NCI-H1930 (cell line): ENCODE measurements at places on chromosomes 4 and X.

GRCh38 chrX:129019412-129019811 lies 503.9 kb downstream of the SMARCA1 start:
- no peak for DNase-seq

DNA sequence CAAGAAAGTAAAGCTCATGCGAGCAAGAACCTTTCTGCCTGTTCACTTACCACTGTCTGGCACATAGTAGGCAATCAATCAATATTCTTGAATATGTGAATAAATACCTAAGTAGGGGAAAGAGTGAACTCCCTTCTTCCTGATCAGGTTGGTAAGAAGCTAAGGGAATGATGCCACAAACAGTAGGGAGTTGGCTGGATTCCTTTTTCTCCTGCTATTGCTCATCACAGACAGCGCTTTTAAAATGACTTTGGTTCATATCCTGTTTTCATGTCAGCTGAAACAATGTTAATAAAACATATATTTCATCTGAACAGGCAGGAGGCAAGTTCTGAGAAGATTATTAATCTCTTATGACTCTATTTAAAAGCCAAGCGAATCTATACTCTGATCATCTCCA lies 99.2 kb downstream of the NSUN7 start:
- DNase-seq = no peak

GRCh38 chr4:145531223-145531622 lies 49.6 kb downstream of the SMAD1 start:
- DNase-seq = no peak

DNA sequence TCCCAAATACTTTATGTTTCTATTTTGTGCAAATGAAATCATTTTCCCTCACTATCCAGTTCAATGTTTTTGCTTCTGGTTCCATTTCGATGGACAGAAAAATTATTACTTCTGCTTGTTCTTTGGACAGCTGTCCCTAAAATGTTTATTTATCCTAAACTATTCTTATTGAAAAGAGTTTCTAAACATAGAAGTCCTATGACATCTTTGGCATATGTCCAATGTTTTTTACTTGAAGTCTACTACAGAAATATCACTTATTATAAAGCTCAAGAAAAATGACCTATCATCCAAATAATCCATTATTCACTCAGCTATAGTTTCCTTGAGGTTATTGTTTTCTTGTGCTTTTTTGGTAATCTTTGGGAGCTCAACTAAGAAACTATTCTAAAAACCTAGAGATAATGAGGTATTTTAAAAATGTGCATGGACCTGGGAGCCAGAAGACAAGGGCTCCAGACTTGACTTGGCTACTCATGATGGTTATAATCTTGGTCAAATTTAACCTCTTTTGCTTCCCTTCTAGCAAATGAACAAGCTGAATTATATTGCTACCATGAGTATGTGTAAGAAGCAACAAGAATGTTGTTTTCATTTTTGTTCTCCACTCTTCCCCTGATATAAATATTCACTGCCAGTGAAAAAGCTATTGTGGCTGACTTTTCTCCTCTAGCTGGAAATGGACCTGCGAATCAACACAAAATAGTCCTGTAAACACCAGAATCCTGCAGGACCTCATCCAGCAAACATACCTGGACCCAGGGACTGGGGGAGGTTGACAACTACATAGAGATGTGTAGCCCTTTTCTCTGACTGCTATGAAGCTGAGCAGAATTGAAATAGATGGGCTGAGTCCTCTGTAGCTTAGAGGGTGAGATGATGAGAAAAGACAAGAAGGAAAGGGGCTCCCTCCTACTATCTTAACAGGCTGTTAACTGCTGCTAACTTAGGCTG lies 137.4 kb downstream of the FRYL start:
- no peak for DNase-seq

DNA sequence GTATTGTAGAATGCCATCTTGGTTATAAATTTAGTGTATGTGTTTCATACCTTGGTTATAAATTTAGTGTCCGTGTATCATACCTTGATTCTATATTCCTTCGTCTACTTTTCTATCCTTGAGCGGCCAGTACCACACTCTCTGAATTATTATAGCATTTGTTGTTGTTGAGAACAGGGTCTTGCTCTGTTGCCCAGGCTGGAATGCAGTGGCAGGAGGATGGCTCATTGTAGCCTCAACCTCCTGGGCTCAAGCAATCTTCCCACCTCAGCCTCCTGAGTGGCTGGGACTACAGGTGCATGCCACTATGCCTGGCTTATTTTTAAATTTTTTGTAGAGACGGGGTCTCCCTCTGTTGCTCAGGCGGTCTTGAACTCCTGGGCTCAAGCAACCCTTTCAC lies 50.1 kb downstream of the FAM193A start:
- DNase-seq = no peak

- no peak for DNase-seq
Measured at GRCh38 chr4:184911310-184911709, 85.5 kb upstream of the ACSL1 start.

DNA sequence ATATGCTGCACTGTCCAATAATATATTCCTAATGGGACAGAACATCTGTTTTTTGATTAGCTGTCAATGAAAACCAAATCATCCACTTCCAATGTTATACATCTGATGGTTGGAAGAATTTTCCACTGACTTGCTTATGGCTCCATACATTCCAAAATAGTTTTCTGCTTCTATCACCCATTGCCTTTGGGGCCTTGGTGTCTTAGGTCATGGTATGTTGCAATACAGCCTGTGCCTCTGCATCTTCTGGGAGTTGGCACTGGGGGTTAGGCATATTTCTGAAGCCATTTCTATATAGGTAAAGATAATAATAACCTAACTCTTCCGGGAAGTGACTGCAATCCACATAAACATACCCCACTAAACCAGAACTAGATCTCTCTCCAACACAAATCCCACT lies 53.2 kb upstream of the NR3C2 start:
- DNase-seq = no peak

DNA sequence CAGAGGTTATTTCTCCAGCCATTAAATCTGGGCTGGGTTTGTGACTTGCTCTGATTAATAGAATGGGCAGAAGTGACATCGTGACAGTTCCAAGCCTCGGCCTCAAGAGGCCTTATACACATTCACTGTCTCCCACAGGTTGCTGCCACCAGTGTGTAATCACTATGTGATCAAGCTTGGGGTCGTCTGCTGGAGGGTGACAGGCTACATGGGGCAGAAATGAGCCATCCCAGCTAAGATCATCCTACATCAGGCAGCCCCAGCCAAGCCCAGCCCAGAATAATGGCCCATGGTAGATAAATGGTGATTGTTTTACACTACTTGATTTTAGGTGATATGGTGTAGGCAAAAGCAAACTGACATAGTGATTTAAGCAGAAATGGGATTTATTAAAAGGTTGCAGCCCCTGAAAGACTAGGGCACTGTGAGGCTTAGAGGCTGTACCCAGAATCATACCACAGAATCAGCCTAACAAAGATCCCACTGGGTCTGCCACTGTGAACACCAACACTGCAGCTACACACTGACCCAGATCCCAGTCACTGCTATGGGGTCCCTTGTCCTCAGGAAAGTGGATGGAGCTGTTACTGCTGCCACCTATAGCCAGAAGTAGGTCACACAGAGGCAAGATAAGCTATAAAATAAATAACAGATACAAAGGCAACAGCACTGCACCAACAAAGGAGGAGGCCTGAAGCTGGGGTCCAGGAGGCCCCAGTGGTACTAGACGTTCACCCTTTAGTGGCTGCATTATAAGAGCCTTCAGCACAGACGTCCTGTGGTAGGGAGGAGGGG lies 159.6 kb upstream of the RBPJ start:
- DNase-seq = no peak

GRCh38 chrX:135931644-135932487 lies 38.4 kb downstream of the SAGE1 start:
- DNase-seq = peak; percentile 16

- peak; percentile 59 for DNase-seq
Measured at GRCh38 chr4:83639849-83640493, 104.1 kb downstream of the GPAT3 start.

DNA sequence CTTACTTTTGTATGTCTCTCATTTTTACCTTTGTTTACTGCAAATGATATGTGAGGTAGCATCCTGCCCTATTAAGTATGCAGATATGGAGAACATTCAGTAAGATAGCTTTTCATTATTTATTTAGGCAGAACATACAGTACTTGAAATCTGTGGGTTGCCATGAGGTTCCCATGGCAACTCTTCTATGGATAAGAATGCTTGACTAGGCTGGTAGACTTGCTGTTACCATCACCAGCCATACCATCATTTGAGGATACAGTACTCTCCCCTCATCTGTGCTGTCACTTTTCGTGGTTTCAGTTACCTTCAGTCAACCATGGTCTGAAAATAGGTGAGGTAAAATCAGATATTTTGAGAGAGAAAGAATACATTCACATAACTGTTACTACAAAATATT lies 56.7 kb downstream of the NAF1 start:
- no peak for DNase-seq

DNA sequence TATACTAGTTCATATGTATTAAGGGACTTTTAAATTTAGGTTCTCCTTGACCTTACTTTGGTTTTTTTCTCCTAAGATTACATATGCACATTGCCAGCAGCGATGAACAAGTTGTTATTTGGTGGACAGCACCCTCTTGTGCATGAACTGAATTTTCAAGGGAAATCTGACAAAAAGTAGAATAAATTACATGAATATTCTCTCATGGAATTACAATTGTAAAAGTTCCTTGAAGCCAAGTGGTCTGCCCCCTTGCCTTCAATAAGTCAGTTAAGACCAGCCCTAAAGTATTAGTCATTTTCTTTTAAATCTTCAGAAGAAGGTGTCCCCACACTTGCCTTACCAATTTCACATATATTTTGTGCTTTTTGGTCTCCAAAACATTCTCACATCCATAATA lies 30.7 kb upstream of the SMARCA5 start:
- DNase-seq = no peak

GRCh38 chrX:135081693-135082404 lies 29.9 kb upstream of the RTL8A start:
- no peak for DNase-seq

DNA sequence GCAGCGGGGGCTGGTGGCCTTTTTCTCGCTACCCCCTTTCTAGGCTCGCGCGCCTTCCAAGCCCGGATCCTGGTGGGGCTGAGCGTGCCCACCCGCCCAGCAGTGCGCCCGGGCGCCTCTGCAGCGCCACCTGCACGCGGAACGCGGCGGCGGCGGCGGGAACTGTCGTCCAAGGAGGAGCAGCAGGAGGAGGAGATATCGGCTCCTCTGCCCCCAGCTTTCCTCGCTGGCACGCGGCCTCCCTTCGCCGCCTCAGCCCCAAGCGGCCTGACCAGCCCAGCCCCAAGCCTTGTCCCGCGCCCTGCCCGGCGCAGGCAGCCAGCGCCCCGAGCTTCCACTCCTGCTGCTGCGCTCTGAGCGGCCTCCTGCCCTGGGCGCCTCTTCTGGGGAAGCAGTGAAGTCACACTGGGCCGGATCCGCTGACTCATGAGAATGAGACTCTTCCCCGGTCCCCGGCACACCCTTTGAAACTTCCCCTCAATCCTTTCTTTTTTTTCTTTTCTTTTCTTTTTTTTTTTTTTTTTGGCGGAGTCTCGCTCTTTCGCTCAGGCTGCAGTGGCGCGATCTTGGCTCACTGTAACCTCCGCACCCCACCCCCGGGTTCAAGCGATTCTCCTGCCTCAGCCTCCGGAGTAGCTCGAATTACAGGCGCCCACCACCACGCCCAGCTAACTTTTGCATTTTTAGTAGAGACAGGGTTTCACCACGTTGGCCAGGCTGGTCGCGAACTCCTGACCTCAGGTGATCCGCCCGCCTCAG lies 10.6 kb upstream of the ELF4 start:
- DNase-seq = peak; percentile 34

DNA sequence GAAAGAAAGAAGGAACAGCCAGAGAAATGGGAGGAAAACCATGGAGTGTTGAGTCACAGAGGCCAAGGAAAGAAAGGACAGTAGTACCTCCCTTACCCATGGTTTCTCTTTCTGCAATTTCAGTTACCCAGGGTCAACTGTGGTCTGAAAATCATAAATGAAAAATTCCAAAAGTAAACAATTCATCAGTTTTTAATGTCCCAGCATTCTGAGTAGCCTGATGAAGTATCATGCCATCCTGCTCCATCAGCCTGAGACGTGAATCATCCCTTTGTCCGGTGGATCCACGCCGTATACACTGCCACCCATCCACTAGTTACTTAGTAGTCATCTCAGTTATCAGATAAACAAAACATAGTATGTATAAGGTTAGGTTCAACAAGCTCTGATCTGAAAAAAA lies 114.2 kb downstream of the COMMD8 start:
- no peak for DNase-seq

DNA sequence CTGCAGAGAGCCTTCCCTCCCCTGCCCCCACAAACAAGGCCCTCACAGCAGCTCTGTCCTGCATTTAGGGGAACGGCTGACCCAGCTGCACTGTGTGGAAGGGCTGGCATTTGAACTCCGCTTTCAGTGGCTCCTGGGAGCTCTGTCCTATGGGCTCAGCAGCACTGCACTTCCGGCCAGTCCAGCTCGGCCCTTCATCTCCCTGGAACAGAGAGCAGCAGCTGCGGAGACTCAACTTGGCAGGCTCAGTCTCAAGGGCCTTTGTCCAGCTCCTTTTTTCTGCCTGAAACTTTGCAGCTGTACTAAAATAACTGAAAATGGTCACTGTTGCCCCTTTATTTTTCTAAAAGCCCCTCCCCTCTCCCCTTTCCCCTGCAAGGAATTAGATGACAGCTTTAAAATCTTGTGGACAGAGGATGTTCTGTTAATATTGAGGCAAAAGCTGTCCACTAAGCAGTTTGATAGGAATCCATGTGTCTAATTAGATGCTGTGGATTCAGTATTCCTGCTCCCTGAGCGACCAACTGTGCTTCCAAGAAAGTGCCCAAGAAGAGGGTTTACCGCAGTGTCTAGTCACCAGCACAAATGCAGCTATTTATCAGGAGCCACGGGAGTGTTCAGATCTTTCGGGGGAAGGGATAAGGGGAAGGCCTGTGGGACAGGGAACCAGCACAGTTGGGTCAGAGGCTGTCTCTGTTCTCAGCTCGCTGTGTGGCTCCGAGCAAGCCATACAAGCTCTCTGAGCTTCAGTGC lies 133.1 kb downstream of the AFAP1 start:
- no peak for DNase-seq

DNA sequence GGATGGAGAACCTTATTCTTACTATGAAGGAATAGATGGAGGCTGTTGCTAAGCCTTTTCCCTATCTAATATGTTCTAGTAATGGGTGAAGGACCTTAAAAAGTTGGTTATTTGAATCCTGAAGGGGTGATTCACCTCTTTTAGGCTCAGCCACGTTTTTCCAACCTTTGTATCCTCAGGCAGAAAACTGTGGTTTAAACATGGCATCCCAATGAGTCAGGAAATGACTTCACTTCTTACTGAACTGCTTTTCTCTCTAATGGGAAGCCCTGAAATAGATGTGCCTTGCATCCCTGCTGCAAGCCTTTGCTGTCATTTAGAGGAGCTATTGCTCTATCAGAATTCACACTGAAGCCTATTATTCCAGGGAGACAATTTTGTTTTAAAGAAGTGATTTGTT lies 191.0 kb upstream of the ARX start:
- no peak for DNase-seq

- no peak for DNase-seq
Measured at GRCh38 chr4:5133933-5134594, 82.8 kb downstream of the STK32B start.

- DNase-seq = no peak
Measured at GRCh38 chr4:8583655-8584025, 3.4 kb downstream of the GPR78 start.

- no peak for DNase-seq
Measured at GRCh38 chr4:2049381-2049780, 9.7 kb upstream of the NAT8L start.

GRCh38 chrX:71118985-71119535 lies 664 bp downstream of the MED12 start:
- no peak for DNase-seq
